ENCODE measurements at places on chromosomes 7 and 10.

GRCh38 chr7:2523941-2524807 lies 4.6 kb downstream of the LFNG start:
- DNase-seq, result no peak

GRCh38 chr10:19071946-19072345 lies 23.3 kb downstream of the MALRD1 start:
- DNase-seq, result no peak

- DNase-seq, result no peak
Measured at GRCh38 chr10:50540826-50541122, 83.0 kb downstream of the SGMS1 start.

DNA sequence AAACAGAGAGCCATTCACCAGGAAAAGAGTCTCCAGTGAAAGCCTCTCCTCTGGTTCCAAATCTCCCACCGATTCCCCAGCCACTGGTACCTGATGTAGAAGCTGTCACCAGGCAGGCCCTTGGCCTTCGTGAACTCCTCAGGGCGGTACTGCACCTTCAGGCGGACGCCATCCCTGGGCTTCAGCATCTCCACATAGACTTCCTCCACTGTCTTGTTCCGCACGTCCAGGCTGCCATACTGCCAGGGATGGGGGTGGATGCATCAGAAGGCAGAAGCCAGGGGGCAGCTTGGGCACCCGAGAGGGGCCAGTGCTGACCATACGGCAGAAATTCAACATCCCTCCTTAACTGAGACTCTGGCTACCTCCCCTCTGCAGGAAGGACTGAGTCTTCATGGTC lies 118.8 kb downstream of the DLG5 start:
- DNase-seq, result no peak

DNA sequence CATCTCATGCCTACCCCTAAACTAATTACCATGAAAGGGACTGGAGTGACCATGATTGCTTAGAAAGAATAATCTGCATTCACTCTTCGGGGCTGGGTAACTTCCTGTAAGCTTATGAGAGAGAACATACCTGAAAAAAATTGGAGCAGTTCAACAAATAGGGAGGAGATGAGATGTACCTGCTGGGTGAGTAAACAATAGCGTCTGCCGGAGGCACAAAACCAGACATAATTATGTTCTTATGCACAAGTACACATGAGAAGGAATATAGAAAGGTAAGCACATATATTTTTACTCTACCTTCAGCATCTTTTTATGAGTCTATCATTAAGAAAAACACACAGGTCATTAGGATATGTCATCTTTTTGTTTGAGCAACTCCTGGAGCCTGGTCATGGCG lies 224.6 kb upstream of the FERD3L start:
- no peak for DNase-seq

DNA sequence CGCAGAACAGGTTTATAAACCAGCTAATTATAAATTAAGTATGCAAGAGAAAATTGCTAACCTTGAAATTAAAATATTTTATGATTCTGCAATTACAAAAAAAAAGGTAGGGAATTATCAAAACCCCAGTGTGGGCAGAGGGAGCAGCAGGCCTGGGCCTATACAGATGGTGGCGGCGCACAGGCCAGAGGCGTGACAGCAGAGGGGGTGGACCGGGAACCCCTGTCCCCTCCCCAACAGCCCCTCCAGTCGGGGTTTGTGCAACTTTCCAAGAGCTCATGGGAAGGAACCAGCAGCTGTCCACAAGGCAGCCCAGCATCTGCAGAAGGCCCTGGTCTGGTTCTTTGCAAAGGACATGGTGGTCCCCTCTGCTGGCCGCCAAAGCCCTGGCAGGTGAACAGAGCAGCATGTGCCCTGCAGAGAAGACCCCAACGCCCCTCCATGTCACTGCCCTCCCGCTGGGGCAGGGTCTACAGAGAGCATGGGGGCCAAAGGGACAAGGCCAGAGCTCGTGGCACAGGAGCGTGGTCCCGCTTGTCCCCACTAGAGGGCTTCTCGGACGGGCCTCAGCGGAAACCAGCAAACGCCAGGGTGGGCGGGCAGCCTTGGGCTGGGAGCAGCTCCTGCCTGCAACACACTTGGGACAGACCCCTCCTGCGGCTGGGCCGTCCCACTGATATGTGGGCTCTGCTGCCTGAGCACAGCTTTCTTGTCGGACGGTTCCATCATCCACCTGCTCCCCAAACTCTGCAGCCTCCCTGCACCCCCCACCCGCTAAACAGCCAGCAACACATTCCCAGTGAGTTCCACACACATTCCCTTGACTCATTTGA lies 75.1 kb downstream of the EBF3 start:
- DNase-seq, result peak; percentile 14

DNA sequence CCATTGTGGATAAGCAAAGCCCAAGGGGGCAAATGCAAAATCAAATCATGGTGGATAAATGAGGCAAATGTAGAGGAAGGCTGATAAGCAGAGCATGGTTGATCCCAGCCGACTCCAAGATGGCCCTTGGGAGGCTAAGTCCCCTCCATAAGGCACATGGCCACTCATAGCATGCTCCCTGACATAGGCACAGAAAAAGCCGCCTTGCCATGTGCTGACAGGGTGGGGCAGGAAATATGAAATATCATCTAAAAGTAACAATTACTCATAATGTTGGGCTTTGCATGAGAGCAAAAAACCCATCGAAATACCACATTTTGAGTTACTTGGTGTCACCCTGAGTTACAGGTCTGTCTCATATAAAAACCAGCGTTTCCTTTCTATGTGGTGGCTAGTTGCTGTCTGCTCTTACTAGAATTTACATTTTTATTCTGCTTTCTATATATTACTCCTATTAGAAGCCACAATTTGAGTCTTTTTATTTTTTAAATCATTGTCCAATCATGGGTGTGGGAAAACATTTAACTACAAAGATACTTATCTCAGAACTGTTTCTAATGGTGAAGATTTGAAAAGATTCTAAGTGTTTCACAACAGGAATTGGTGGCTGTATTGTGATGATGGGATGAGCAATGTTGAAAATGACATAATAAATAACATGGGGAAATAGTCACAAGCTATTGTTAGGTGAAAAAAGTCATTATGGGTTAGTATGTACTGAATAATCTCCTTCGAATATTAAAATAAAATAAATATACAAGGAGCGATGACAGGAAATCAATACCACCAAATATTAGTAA lies 102.7 kb downstream of the CUBN start:
- peak; percentile 44 for DNase-seq
